ENCODE measurements at places on chromosomes 3 and 15.

DNA sequence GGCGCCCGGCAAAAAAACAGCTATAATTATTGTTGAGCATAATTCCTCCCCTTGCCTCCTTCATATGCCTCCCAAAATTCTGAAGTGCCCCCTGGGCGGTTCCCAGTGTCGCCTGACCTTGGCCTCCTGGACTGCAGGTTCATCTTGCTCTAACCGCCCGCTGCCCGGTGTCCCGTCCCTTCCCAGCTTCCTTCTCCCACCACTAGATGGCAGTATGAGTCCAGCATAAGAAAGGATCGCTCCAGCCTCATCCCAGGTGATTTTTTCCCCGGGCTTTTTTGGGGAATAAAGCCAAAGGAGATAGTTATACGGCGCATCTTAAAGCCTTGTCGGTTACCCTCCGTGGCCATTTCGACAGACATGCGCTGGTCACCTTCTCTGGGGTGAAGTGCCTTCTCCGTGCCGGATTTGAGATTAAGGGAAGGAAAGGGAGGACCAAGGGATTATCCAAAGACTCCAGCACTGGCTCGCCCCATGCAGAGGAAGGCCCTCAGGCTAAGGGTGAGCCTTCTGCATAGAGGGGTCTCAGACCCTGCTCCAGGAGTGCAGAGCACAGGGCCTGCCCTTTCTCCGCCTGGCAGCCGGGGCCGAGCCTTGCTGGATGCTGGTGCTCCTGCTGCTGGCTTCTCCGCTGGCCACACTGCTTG, 45.8 kb upstream of the TRA2B start:
- DNase-seq = peak; percentile 67

- DNase-seq = peak; percentile 77
Observed at GRCh38 chr3:143307613-143308183, 188.1 kb downstream of the CHST2 start.

DNA sequence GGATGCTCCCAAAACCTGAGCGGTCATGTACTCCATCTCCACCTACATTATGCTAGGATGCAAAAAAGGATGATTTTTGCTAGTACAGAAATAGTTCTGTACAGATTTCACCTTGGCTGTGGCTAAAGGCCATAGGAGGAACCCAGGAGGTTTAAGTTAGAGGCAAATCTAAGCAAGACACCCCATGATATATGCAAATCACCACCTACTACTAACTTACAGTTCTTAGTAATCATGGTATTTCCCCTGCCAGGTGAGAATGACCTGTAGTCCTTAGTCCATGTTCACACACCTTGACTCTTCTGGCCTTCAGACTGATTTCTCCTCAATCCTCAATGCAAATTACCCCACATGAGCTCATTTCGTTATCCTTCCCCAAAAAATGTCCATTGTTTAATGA, 154.2 kb downstream of the IMPG2 start:
- no peak for DNase-seq

- no peak for DNase-seq
Observed at GRCh38 chr15:26970712-26971210, at the start of gene GABRG3. GABRG3 (plus strand) TSS chr15:26971181.

DNA sequence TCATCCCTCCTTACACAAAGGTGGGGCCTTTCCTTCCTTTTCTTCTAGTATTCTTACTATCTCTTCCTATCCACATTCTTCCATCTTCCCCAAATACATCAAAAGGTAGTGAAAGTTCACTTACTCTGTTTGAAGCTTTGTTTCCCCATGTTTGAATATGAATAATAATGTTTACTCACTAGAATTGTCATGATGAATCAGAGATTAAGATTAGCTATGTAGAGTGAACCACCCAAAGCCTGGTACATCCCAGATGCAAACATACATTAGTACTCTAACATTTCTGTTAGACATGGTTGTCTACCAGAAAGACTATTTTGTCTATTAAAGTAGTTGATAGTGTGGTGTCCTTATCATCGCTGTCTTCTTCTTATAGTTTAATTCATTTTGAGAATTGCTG, 327.1 kb upstream of the TBC1D5 start:
- no peak for DNase-seq

- DNase-seq = no peak
Observed at GRCh38 chr15:34849364-34849959, 54.1 kb upstream of the ACTC1 start.

DNA sequence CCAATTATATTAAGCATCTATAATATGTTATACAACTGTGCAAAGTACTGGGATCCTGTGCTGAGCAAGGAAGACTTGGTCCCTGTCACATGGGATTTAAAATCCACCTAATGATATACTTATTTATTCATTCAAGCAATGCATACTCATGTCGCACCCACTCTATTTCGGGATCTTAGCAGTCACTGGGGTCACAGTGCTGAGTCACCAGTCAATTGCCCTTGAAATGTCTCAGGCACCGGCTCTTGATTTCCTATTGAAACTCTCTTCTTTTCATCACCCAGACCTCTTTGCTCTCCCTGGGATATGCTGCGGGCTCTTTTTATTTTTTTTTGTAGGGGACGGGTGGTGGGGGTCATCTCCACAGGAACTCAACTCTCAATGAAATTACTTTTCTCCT, 194.5 kb upstream of the GAP43 start:
- no peak for DNase-seq

DNA sequence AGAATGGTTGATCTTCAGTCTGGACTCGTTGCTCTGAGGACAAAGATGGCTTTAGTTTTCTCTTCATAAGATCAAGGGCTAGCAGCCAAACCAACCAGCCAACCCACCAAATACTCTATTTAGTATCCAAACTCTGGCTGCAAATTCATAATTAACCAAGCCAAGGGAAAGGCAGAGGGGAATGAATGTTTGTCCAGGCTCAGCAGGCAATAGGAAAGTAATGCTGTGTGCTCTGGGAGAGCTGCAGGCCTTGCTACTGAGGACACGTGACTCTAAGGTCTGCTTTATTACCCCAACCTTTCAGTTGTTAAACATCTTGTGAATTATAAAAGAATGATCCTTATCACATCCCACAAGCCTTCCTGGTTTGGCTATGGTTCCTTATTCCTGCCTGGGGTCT, 52.3 kb upstream of the GALNT15 start:
- no peak for DNase-seq

GRCh38 chr3:180059356-180059755, 22.6 kb upstream of the PEX5L start:
- DNase-seq = no peak

DNA sequence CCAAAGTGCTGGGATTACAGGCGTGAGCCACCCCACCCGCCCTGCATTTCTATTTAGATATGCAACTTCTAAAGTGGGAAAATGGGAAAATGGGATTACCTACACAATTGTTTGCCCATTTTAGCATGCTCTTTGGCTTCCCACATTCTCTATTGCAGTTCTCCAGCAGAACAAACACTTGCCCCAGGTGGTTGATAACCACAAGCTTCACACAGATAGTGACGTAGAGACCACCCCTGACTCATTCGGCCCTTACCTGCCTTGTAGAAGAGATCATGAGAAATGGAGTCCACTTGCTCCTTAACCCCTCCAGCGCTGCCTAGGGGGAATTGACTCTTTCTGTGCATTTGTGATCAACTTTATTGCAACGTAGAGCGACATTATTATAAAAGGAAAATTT, 83.2 kb upstream of the RAP2B start:
- DNase-seq = no peak

- no peak for DNase-seq
Observed at GRCh38 chr3:127663151-127663550, 9.6 kb upstream of the ABTB1 start.

GRCh38 chr3:113454630-113455029, 13.3 kb upstream of the CFAP44 start:
- DNase-seq = no peak

DNA sequence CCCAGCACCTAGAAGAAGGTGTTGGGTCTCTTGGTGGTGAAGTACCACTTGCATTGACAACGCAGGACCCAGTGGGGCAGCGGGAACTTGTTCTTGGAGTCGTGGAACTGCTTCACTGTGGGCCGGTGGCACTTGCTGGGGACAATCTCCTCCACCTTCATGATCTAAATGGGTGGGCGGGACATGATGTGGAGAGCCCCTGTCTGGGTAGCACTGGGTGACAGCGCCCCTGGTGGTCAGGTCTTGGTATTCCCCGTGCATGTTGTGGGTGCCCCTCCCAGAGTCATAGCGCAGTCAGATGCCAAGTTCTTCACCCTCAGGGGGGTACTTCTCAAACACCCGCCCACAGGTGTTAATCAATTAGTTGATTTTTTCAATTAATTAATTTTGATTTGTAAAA, 60.2 kb downstream of the AGBL1 start:
- no peak for DNase-seq

GRCh38 chr15:60993948-60994347, 235.2 kb downstream of the RORA start:
- DNase-seq = no peak

DNA sequence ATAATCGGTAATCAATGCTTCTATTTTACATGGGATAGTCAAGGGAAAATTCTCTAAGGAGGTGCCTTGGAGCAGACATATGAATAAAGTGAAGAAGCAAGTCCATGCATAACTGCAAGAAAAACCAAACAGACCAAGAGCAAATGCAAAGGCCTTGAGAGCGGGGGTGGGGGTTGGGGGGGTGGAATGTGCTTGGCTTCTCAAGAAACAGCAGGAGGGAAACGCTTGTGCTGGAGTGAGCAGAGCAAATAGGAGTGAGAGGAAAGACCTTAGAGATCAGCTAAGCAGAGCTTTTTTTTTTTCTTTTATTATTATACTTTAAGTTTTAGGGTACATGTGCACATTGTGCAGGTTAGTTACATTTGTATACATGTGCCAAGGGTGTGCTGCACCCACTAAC, 260.8 kb downstream of the ARPP21 start:
- DNase-seq = no peak

GRCh38 chr15:43132830-43133429, 456 bp upstream of the TMEM62 start:
- peak; percentile 12 for DNase-seq

DNA sequence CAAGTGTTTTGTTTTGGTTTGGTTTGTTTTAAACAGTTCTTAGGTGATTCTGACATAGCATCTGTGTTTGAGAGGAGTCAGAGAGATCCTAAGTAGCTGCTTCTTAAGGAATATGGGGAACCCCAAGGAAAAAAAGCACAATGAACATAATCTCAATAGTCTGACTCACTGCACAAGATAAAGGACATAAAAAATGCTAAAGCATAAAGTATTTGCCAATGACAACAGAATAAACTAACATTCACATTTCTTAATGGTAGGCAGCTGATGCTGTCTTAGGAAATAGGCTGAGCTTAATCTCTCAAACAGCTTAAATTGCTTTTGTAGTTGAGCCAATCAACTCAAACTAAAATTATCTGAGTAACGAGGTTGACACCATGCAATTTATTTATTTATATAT, 2.9 kb downstream of the NCEH1 start:
- no peak for DNase-seq

DNA sequence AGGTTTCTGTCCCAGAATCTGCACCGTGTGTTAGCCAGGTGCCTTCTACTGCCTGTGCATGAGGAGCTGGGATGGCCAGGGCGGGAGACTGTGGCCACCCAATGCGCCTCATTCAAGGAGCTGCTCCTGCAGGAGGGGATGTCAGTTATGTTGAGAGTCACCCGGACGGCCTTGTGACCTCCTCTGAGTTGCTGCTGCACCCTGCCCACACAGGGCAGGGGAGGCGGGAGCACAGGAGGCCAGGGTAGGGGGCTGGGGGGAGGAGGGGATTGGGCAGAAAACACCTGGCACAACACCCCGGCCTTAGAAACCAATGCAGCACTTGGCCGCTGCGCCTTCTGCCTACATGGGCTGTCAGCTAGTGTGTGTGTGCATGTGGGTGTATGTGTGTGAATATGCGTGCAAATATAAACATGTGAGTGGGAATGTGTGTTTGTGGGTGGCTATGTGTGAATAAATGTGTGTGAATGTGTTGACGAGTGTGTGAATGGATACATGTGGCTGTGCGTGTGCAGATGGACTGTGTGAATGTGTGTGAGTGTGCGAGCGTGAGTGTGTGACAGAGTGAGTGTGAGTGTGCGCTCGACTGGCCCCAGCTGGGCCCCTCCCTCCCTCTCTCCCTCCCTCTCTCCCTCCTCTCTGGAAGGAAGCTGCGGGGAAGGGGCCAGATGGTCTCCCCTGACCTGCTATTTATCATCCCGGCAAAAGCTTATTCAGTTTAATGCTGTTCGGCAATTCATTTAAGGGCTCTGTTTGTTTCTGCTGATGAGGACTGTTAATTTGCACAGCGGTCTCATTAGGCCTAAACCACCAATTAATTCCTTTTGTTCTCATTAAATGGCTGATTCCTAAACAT, 106.9 kb downstream of the TLE3 start:
- DNase-seq = no peak
